Astrocyte (in vitro differentiated cells and primary cell): ENCODE measurements at places on chromosomes 7 and 10. TPM values are rescaled to one million over a fixed set of nuclear protein-coding genes. Genes with fewer than 3 reads are reported as not detected.

SFXN3 gene
- total RNA-seq = 59.2 and 68.3 TPM in 2 replicates

CYP2C19 gene
- not detected in 2 replicates for total RNA-seq

CCDC172 gene
- not detected in 2 replicates for total RNA-seq

ACHE gene
- total RNA-seq = 12.1 and 18.9 TPM in 2 replicates

- peak; percentile 82 for DNase-seq
- no peaks in the 10 kb centered on the region for H3K36me3 ChIP-seq
- H3K27ac ChIP-seq = peak overlapping the region; percentile 69
- H3K4me1 ChIP-seq = peaks cover 6% of the 10 kb centered on the region
- H3K27me3 ChIP-seq = no peaks in the 10 kb centered on the region
- H3K4me3 ChIP-seq = no peak overlapping the region
Measured at GRCh38 chr7:106840342-106840741, 24.7 kb upstream of the PIK3CG start.

GRCh38 chr10:132185601-132186487, 904 bp upstream of the DPYSL4 start:
- no peak for DNase-seq
- peaks cover 14% of the 10 kb centered on the region for H3K4me1 ChIP-seq
- H3K36me3 ChIP-seq = no peaks in the 10 kb centered on the region
- peaks cover 31% of the 10 kb centered on the region for H3K27me3 ChIP-seq
- no peak overlapping the region for H3K27ac ChIP-seq
- peak overlapping the region; percentile 17 for H3K4me3 ChIP-seq

DNA sequence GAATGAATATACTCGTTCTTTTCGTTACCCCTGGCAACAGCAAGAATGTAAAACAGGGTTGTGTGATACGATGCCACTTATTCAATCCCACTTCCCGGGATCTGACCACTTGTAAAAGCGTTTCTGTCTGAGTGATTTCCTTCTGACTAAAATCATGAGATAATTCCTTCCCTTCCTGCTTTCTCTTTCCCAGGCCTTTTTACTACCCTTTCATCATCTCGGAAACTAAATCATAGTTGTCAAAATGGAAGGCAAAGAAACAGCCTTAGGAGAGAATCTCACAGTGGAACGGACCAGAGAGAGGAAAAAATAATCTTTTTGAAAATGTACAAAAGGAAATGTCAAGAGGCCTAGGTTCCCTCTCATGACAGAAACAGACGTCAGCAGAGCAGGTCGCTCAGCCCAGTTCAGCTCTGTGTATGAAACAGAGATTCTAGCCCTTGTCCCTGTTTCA, 29.8 kb downstream of the DIP2C start:
- peak; percentile 89 for DNase-seq
- no peaks in the 10 kb centered on the region for H3K36me3 ChIP-seq
- peaks cover 27% of the 10 kb centered on the region for H3K4me1 ChIP-seq
- peak overlapping the region; percentile 30 for H3K4me3 ChIP-seq

GRCh38 chr10:90314718-90315117, 543.1 kb downstream of the HTR7 start:
- H3K4me1 ChIP-seq = peaks cover 27% of the 10 kb centered on the region
- H3K36me3 ChIP-seq = no peaks in the 10 kb centered on the region
- peak overlapping the region; percentile 34 for H3K27ac ChIP-seq
- H3K4me3 ChIP-seq = no peak overlapping the region
- no peaks in the 10 kb centered on the region for H3K27me3 ChIP-seq
- peak; percentile 21 for DNase-seq

- DNase-seq = no peak
- no peaks in the 10 kb centered on the region for H3K36me3 ChIP-seq
- H3K27ac ChIP-seq = no peak overlapping the region
- no peaks in the 10 kb centered on the region for H3K4me1 ChIP-seq
- no peak overlapping the region for H3K4me3 ChIP-seq
Measured at GRCh38 chr7:22900101-22900500, 77.5 kb upstream of the TOMM7 start.

GRCh38 chr7:23133797-23134196, 28.2 kb downstream of the KLHL7 start:
- H3K4me1 ChIP-seq = no peaks in the 10 kb centered on the region
- no peak for DNase-seq
- no peak overlapping the region for H3K27ac ChIP-seq
